ENCODE measurements at places on chromosomes 6 and 20.

DNA sequence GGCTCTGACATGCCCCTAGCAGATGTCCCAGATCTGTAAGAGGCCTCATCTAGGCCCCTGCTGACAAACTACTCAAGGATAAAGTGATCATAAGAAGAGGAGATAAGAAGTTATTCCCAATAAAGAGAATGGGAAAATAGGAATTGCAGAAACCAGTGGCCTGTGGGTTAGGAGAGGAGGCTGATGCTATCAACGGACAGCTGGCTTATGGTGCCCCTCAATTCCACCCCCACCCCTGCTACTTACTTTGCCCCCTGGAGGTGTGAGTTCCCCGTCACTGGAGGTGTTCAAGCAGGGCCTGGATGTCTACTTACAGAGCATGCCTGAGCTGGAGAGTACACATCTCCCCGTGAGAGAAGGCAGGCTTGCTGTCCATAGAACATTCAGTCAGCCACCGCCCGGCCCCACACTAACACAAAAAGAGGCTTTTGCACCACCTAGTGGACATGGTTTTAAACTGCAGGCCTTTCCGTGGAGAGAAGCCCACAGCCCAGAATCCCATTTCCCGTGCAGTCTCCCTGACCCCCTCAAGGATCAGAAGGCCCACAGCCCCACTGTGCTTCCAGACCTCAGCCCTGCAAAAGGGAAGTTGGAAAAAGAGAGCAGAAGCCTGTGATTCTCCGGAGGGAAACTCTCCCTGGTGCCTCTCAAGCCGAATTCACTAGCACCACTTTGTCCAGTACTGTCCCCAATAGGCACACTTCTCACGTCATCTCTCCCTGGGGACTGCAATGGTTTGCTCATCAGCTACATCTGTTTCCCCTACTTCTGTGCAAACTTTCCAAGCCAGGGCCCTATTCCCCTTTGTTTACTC lies 23.8 kb upstream of the BNIP5 start:
- DNase-seq = peak; percentile 88
- no peaks in the 10 kb centered on the region for H3K27me3 ChIP-seq
- no peak overlapping the region for H3K4me3 ChIP-seq
- no peak overlapping the region for H3K27ac ChIP-seq

DNA sequence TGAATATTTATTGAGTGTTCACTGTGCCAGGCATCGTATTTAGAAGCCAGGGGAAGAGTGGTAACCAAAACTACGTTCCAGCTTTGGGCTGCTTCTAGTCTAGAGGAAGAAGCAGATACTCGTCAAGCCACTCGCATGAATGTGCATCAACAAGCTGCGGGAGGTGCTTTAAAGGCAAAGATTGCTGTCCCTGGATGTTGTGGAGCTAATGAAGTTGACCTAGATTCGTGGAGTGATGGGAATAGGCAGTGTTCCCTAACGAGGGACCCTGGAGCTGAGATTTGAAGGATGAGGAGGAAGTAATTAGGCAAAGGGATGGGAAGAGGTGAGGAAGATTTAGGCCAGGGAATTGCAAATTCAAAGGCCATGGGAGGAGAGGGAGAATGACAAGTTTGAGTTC lies 118.9 kb downstream of the TMEM170B start:
- DNase-seq = no peak
- H3K4me3 ChIP-seq = no peak overlapping the region
- no peak overlapping the region for H3K27ac ChIP-seq
- no peaks in the 10 kb centered on the region for H3K4me1 ChIP-seq
- no peaks in the 10 kb centered on the region for H3K27me3 ChIP-seq
- no peaks in the 10 kb centered on the region for H3K36me3 ChIP-seq

GRCh38 chr6:79813143-79813850 lies 134.1 kb downstream of the ELOVL4 start:
- H3K27me3 ChIP-seq = no peaks in the 10 kb centered on the region
- peaks cover 9% of the 10 kb centered on the region for H3K4me1 ChIP-seq

- no peaks in the 10 kb centered on the region for H3K27me3 ChIP-seq
- H3K4me1 ChIP-seq = peaks cover 4% of the 10 kb centered on the region
- no peak overlapping the region for H3K27ac ChIP-seq
- H3K4me3 ChIP-seq = no peak overlapping the region
- DNase-seq = no peak
These were observed 15.5 kb downstream of the NOL4L start for GRCh38 chr20:32569380-32570305.

GRCh38 chr6:127026247-127026646 lies 92.2 kb upstream of the RSPO3 start:
- no peak overlapping the region for H3K4me3 ChIP-seq
- no peak overlapping the region for H3K27ac ChIP-seq
- H3K4me1 ChIP-seq = peaks cover 13% of the 10 kb centered on the region
- no peaks in the 10 kb centered on the region for H3K27me3 ChIP-seq
- no peak for DNase-seq

DNA sequence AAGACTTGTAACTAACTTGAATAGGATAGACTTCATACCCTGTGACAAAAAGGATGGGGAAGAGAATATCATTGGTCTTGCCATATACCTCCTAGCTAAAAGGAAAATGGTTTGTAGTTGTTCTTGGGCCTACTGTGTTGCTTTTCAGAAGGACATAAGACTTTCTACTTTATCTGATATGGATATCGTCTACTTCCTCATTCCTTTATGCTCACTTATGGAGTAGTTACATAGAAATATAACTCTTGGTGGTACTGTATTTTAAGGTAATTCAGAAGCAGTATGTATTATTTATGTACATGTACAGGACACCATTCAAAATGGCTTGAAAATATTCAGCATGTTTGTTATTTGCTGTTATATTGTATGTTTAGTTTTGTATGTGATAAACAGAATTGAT lies 8.0 kb downstream of the FAM217B start:
- DNase-seq = no peak
- no peak overlapping the region for H3K4me3 ChIP-seq
- H3K27ac ChIP-seq = no peak overlapping the region

GRCh38 chr6:170374571-170375444 lies 68.2 kb downstream of the FAM120B start:
- DNase-seq = no peak
- H3K4me1 ChIP-seq = no peaks in the 10 kb centered on the region
- H3K27me3 ChIP-seq = no peaks in the 10 kb centered on the region
- peaks cover 40% of the 10 kb centered on the region for H3K36me3 ChIP-seq

- H3K27ac ChIP-seq = no peak overlapping the region
- H3K4me3 ChIP-seq = no peak overlapping the region
- DNase-seq = no peak
- no peaks in the 10 kb centered on the region for H3K27me3 ChIP-seq
- no peaks in the 10 kb centered on the region for H3K4me1 ChIP-seq
These were observed 122.9 kb downstream of the SLC35F1 start for GRCh38 chr6:118029967-118030366.

- H3K4me1 ChIP-seq = no peaks in the 10 kb centered on the region
- no peak for DNase-seq
- no peak overlapping the region for H3K4me3 ChIP-seq
- no peaks in the 10 kb centered on the region for H3K27me3 ChIP-seq
- no peaks in the 10 kb centered on the region for H3K36me3 ChIP-seq
- no peak overlapping the region for H3K27ac ChIP-seq
These were observed 132.7 kb downstream of the ERMARD start for GRCh38 chr6:169884158-169884557.

All from sigmoid colon (tissue), 7 donors.